Mammary epithelial cell (primary cell): ENCODE measurements at places on chromosomes 4 and X.

DNA sequence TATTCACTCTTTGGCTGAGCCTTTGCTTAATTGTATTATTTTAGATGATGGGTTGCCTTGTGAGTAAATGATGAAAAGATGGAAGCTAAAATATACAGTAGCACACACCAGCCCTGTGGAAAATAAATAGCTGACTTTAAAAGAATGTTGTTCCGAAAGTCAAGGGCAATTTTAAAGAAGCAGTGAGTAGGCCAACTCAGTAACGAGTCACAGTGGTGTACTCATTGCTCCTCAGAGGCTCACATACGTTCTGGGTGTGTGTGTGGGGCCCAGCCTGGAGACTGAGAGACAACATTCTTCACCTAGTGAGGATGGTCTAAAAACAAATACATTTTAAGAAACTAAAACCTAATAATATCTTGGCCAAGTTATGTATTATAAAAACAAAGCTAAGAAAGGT, 640.3 kb downstream of the TRIML1 start:
- peak; percentile 46 for DNase-seq

- DNase-seq = peak; percentile 88
Observed at GRCh38 chr4:151641167-151641566, 119.6 kb downstream of the GATB start.

DNA sequence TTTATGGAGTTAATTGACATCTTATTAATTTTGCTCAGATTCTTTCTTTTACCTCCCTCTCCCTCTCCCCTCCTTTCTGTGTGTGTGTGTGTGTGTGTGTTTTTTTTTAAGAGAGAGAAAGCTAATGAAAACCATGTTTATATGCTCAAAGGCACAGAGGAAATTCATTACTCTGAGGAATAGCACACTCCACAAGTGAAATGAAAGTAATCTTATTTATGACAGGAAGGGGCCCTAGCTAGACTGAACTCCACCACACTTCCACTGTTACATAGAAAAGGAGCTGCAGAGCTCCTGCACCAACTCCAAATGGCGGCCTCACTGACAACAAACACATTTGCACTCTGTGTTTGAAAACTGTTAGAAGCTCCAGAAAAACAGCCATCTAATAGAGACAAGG, 150.6 kb downstream of the RASL11B start:
- no peak for DNase-seq

GRCh38 chr4:3461515-3462291, 1.4 kb upstream of the DOK7 start:
- DNase-seq = peak; percentile 76

DNA sequence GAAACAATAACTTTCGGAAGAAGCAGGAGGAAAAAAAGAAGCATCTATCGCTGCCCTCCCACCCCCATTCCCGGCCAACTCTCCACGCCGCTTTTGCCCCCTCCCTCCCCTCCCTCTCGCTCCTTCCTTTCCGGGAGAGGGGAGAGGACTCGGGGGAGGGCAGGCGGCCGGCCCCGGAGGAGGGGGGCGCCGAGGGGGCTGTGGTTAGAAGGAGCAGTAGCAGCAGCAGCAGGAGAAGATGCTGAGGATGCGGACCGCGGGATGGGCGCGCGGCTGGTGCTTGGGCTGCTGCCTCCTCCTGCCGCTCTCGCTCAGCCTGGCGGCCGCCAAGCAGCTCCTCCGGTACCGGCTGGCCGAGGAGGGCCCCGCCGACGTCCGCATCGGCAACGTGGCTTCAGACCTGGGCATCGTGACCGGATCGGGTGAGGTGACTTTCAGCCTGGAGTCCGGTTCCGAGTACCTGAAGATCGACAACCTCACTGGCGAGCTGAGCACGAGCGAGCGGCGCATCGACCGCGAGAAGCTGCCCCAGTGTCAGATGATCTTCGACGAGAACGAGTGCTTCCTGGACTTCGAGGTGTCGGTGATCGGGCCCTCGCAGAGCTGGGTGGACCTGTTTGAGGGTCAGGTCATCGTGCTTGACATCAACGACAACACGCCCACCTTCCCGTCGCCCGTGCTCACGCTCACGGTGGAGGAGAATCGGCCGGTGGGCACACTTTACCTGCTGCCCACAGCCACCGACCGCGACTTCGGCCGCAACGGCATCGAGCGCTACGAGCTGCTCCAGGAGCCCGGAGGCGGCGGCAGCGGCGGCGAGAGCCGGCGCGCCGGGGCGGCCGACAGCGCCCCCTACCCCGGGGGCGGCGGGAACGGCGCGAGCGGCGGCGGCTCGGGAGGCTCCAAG, 1.3 kb downstream of the PCDH7 start:
- peak; percentile 69 for DNase-seq

DNA sequence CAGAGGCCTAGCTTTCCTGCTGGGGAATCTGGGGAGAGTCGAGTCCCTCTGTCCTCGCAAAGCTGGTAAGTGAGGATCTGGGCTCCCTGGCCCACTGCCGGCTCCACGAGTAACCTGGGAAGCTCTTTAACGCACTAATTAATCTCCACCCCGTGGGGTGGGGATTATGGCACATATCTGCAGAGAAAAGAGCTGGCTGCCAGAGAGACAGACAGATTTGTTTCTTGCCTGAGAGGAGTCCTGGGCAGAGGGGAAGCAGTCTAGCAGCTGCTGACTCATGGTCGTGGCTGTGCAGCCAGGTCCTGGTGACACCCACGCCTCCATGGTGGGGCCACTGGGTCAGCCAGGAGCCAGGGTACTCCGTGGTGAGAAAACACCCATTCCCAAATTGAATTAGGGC, 14.0 kb downstream of the SORCS2 start:
- DNase-seq = no peak

GRCh38 chr4:43325220-43325967, 432.9 kb downstream of the GRXCR1 start:
- DNase-seq = no peak

GRCh38 chr4:26062215-26062614, 148.2 kb downstream of the SMIM20 start:
- DNase-seq = no peak

DNA sequence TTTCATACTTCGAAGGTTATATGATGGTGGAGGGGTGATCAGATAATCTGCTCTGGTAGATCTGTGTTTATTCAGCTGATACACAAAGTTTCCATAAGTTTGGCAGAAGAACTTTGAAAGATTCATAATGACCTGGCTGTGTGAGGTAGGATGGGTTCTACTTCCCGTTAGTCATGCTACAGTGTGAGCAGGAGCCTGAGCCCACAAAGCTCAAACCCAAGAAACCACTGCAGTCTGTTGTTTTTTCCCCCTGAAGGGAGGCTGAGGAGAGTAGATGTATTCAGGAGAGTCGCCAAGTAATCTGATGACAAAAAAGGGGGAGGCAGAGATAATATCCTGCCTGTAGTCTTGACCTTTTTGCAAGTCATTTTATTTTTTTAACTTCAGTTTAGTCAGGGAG, 52.8 kb upstream of the PPP3CA start:
- DNase-seq = peak; percentile 39

- DNase-seq = no peak
Observed at GRCh38 chr4:186170966-186171365, 20.4 kb upstream of the CYP4V2 start.

- DNase-seq = no peak
Observed at GRCh38 chrX:46597771-46598170, 24.2 kb downstream of the CHST7 start.

DNA sequence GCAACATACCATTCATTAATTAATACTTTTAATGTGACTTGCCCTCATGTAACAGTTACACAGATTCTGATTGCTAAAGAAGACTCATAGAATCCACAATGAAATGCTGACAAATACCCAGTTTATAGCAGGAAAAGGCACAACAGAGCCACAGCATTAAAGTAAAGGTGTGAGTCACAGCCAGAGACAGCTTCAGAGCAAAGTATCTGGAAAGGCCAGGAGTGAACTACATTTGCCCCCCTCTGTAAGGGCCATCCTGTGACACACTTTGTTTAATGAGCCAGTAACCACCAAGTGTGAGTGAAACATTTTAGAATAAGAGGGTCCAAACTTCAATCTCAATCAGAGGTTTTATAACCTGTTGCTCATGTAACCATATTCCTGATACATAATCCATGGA, 133.8 kb upstream of the TACR3 start:
- DNase-seq = no peak

- DNase-seq = no peak
Observed at GRCh38 chr4:55725057-55725456, 89.0 kb upstream of the NMU start.
